Activated CD4-positive, alpha-beta T cell treated with anti-CD3 and anti-CD28 coated beads for 36 hours (primary cell): ENCODE measurements at places on chromosomes 7 and 10.

GRCh38 chr10:129775681-129776080, 188.4 kb downstream of the EBF3 start:
- DNase-seq: no peak

DNA sequence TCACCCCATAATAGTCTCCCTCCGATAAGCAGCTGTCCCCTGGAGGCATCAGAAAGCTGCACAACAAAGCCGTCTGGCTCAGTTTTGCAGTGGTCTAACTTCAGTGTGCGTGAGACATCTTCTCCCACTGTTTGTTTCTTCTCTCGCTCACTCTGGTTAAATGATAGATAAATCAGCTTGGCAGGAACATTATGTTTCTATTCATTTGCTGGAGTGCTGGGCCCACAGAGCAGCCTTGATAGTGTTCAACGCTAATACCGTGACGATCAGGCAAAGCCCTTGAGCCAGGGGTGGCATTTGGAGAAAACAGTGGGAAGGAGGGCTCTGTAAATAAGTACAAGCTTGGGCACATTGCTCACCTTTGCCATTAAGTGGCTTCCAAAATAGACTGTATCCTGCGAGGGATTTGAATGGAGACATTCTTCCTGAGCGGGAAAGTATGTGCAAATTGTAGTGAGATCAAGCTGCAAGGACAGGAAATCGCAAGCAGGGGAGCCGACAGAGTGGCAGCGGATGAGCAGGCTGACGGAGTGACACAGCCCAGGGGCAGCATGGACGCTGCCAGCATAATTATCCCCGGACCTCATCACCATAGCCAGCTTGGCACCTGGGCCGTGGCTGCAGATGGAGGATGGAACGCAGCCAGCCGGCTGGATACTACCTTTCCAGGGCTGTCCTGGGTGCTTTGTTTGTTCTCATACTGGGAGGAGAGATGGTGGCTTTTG, 256.8 kb upstream of the FZD8 start:
- DNase-seq: no peak

DNA sequence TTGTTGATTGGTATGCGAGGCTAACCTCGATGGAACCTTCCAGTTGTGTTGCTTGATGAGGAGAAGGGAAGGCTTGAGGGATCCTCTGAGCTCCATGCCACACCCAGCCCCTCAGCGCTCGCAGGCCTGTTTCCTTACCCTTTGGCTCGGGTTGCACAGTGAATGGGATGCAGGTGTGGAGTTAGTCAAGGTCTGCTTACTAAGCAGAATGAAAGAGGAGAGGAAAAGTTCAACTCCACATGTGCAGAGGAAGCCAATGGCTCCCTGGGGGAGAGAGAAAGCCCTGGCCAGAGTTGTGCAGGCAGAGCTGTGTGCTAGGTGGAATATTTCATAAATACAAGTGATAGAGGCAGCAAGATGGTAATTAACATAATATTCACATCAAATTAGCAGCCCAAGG, 85.5 kb downstream of the JCAD start:
- no peak for DNase-seq

- no peak for DNase-seq
Observed at GRCh38 chr10:52485462-52485861, 171.4 kb downstream of the DKK1 start.

DNA sequence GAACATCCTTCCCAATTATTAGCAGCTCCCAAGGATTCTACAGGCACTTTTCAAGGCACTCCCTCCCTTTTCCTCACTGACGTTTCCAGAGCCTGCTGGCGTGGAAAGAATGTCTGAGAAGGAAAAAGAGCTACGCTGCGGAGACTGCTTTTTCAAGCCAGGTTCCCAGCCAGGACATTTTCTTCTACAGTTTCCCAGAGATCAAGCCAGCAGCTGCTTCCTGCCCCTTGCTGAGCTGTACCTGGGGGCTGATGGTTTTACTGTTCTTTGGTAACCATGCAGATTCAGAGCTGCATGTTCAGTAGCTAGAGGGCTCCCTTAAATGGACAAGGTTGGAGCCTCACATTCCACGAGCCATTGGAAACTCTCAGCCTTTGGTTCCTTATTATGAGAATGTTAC, 133.4 kb downstream of the EVX1 start:
- no peak for DNase-seq

DNA sequence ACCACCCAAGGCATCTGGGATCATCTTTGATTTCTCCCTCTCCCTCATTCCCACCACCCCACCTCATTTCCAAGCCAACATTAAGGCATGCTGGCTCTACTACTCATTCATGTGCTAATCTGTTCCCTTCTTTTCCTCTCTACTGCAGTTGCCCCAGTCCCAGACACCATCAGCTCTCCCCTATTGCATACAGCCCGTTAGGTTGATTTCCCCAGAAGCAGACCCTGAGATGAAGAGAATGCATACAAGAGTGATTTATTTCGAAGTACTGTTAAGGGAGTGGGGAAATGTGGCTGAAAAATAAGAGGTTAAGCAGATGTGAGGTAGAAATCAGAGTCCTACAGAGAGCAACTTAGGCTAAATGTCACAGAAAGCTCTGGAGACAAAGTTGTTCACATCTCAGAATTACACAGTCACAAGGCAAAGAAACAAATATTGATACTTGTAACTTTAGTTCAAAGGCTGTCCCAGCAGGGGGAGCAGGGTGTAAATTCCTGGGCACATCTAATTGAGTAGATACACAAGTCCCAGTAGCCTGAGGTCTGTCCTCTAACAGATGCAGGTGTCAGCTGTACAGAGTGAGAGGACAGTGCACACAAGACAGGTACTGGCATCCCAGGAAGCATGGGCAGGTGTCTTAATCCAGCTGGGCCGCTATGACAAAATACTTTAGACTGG, 20.9 kb downstream of the AKR1D1 start:
- peak; percentile 38 for DNase-seq

- no peak for DNase-seq
Observed at GRCh38 chr7:90232430-90232829, 12.5 kb upstream of the CFAP69 start.

DNA sequence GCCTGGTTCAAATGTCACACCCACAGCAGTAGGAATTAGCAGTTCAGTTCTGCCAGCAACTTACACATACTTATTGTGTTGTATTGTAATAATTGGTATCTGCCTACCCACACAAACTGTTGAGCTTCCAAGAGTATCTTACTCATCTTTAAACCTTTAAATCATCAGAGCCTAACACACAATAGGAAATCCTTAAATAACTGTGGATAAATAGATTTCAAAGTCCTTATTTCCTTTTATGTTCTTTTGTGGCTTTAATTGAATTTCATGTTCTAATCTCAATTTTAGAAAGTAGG, 3.9 kb downstream of the CASD1 start:
- DNase-seq: no peak

DNA sequence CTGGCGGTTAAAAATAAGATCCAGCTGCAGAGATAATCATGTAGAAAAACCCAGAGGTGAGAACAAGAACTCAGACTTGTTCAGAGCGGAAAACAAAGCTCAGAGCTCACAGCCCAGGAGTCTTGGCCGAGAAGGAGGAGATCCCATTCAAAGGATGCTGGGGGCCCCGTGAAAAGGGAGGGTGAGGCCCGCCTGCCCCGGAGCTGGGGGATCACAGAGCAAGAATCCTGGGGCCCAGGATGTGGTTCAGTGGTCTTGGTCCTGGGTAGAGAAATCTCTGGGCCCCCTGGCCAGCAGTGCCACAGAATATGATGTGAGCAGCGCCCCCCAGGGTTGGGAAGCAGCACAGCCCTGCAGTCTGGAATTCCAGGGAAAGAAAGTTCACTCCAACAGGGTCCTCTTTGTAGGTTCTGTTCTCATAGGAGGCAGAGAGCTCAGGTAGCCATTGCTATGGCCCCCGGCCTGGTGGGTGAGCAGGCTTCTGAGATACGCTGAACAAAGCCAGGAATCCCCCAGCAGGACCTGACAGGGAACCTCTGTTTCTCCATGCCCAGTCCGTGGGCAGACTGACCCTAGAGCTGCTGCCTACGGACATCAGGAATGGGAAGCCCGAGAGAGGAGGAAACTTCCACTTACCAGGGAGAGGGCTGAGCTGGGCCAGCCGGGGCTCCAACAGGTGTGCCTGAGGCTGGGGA, 77.7 kb upstream of the GNA12 start:
- DNase-seq: no peak

GRCh38 chr10:5502571-5503476, 3.5 kb upstream of the CALML5 start:
- no peak for DNase-seq

- DNase-seq: no peak
Observed at GRCh38 chr10:71216751-71217265, 4.4 kb downstream of the UNC5B start.

DNA sequence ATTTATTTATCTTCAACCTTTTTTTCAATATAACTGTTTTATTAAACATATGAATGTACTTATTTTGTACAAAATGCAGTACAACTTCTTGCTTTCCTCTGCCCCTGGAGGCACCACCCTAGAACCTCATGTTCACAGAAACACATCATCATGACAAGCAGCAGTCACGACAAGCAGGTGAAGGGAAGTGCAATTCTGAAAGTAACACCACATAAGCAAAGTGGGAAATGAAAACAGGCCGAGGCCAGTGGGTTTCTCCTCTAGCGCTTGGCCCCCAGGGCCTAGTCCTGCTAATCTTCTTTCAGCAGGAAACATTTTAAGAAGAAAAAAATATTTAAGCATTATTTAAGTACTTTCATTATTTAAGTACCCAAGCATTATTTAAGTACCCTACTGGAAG, 598.1 kb downstream of the SH2D4B start:
- DNase-seq: no peak

DNA sequence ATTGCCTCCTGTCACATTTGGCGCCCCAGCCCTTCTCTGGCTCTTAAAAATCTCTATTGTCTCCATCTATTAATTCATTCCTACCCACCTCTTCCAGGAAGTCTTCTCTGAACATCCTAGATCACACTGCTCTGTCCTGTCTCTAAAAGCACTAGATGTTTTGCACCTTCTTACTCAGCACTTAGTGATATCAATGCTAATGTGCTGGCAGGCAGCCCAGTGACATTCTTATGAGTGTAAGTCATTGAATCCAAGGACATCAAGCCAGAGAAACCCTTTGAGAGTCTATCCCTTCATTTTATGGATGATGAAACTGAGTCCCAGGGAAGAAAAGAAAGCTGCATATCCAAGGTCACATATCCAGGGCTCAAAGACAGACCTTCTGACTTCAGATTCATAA, 48.3 kb upstream of the PAX2 start:
- DNase-seq: peak; percentile 65

- DNase-seq: no peak
Observed at GRCh38 chr10:31936933-31937332, 8.3 kb upstream of the ARHGAP12 start.

GRCh38 chr10:1661416-1661815, 75.9 kb downstream of the ADARB2 start:
- DNase-seq: no peak

DNA sequence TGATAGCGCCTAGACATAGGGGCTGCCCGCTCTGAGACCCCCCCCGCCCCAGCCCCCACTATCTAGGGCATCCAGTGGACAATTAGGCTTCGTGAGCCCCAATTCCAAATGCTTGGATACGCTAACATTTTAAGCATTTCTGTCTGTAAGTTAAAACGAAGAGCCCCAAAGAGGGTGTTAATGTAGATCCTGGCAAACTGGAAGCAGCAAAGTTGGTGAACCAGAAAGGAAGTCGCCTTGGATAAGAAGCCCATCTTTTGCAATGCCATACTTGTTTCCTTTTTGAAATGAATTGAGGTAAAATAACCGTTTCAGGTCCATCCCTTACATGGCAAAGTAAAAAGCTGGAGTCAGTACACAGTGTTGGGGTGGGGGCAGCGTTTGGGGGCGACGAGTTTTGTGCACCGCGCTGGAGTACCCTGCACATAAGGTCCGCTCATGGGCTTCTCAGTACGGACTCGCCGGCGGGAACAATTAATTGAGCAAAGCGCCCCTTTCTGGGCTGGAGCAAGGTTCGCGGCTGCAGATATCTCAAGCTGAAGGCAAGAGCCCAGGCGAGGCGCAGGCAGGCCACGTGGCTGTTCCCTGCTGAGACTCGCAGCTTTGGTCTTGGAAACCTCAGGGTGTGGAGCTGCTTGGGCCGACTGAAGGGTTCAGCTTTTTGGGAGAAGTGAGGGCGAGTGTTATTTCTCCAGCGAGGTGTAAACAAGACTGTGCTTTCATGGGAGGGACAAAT, 1.4 kb upstream of the TWIST1 start:
- DNase-seq: no peak

- DNase-seq: no peak
Observed at GRCh38 chr10:86167121-86167761, 199.4 kb downstream of the GRID1 start.

- DNase-seq: no peak
Observed at GRCh38 chr7:36642414-36642813, 81.9 kb downstream of the AOAH start.

DNA sequence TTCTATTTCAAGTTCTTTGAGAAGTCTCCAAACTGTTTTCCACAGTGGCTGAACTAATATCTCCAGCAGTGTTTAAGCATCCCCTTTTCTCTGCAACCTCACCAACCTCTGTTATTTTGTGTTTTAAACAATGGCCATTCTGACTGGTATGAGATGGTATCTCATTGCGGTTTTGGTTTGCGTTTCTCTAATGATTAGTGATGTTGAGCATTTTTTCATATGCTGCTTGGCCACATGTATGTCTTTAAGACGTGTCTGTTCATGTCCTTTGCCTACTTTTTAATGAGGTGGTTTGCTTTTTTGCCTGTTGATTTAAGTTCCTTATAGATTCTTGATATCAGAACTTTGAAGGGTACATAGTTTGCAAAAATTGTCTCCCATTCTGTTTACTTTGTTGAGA, 156.6 kb upstream of the IMMP2L start:
- no peak for DNase-seq

- DNase-seq: no peak
Observed at GRCh38 chr7:73829921-73830680, 695 bp upstream of the CLDN4 start.

- peak; percentile 97 for DNase-seq
Observed at GRCh38 chr7:157336383-157337315, at the start of gene DNAJB6. Gene DNAJB6, plus strand, starts transcription at chr7:157337004. Its CDS starts 21,569 bp downstream, at chr7:157358573.

DNA sequence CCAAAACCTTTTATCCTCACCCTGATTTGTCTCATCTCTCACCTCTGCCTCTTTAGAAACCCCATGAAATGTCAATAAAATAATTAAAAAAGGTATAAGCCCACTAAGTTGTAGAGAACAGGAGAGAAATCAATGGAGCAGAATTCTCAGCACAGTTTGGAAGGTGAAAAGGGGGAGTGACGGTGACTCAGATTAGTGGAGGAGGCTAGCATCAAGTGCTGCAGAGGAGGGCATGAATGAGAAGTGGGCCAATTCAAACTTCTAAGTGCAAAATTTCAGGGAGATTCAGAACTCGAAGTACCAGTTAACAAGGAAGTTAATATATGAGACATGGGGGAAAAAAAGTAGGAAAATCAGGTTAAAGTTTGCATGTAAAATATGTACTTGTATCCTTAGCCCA, 34.9 kb upstream of the ETV1 start:
- DNase-seq: no peak

DNA sequence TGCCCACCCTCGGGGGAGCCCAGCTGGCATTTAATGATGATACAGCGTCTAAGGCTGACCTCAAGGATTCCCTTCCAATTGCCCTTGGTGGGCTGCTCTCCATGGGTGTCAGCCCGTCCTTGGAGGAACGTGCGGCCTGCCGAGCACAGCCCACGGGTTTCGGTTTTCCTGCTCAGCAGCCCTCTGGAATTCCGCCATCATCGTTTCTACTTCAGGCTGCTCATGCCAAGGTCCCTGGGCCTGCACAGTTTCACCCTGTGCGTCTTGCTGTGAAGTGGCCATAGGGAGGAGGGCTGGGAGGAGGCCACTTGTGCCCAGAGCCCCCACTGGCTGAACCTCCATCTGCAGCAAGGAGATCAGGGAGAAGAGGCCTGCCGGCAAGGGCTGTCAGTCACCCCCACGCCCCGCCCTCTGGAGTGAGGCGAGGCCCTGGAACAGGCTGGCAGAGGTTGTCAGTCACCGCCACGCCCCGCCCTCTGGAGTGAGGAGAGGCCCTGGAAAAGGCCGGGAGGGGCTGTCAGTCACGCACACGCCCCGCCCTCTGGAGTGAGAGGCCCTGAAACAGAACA, 82.8 kb downstream of the CHST15 start:
- no peak for DNase-seq
